Gastrocnemius medialis (tissue), 4 donors: ENCODE measurements at places on chromosomes 16 and 17. TPM values are rescaled to one million over a fixed set of nuclear protein-coding genes. Genes with fewer than 3 reads are reported as not detected.

DNA sequence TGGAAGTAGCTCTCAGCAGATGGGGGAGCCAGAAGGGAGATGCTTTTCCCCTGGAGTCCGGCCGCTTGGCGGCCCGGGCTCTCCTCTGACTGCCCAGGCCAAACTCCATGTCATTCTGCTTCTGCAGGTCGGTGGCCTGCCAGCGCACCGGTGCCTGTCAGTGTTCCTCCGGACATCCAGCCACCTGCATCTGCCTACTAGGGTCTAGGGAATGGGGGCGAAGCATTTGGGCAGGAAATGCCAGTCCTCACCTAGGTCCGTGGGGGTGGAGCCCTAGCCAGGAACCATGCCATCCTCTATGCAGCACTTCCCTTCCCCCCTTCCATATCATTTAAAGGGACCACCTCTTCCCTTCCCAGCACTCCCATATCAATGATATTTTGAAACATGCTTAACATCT is 34.2 kb downstream of the GJC1 start:
- H3K27me3 ChIP-seq, result no peaks in the 10 kb centered on the region
- H3K4me1 ChIP-seq, result peaks cover 12% of the 10 kb centered on the region
- H3K4me3 ChIP-seq, result no peak overlapping the region
- H3K27ac ChIP-seq, result peak overlapping the region; percentile 54

DNA sequence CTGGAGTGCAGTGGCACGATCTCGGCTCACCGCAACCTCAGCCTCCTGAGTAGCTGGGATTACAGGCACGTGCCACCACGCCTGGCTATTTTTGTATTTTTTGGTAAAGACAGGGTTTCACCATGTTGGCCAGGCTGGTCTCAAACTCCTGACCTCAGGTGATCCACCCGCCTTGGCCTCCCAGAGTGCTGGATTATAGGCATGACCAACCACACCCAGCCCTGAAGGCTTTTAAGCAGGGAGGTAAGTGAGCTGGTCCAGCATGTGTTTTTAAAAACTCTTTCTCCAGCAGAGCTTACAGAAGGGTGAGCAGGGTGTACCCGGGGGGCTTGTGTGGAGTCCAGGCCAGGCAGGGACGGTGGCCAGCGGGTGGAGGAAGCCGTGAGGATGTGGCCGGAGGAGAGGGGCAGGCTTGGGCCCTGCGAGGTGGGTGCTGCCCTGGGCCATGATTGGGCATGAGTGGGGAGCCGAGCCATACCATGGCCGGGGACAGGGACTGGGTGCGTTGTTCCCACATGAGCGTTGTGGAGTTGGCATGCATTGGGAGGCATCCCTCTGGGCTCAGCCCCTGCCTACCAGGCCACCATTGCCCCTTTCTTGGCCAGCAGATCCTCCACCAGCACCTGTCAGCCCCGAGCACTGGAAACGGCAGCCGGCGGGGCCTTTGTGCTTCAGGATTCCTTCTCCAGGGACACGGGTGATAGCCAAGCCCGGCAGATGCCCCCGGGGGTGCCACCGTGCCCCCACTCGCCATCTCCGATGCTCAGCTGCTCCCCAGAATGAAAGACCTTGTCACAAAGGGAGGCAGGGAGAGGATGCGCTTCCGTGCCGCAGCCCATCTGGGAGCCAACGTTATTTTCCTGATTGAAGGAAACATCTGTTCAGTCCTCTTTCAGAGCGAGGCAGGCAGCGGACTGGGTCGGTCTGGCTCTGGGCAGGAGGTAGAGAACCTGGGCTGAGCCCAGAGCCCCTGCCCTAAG is 64.5 kb downstream of the RAI1 start:
- H3K4me1 ChIP-seq, result no peaks in the 10 kb centered on the region
- no peaks in the 10 kb centered on the region for H3K36me3 ChIP-seq
- no peak overlapping the region for H3K27ac ChIP-seq
- DNase-seq, result no peak
- H3K27me3 ChIP-seq, result no peaks in the 10 kb centered on the region
- H3K4me3 ChIP-seq, result no peak overlapping the region

- peak; percentile 47 for DNase-seq
- no peaks in the 10 kb centered on the region for H3K27me3 ChIP-seq
- H3K27ac ChIP-seq, result peak overlapping the region; percentile 85
- H3K4me3 ChIP-seq, result peak overlapping the region; percentile 60
- H3K4me1 ChIP-seq, result peaks cover 27% of the 10 kb centered on the region
These were observed 157.4 kb upstream of the CHMP6 start for GRCh38 chr17:80833952-80834892.

- no peak for DNase-seq
- peak overlapping the region; percentile 86 for H3K27ac ChIP-seq
- H3K27me3 ChIP-seq, result peaks cover 18% of the 10 kb centered on the region
- H3K36me3 ChIP-seq, result no peaks in the 10 kb centered on the region
- H3K4me3 ChIP-seq, result no peak overlapping the region
- peaks cover 20% of the 10 kb centered on the region for H3K4me1 ChIP-seq
These were observed 1.1 kb upstream of the XYLT1 start for GRCh38 chr16:17471719-17472461.

DNA sequence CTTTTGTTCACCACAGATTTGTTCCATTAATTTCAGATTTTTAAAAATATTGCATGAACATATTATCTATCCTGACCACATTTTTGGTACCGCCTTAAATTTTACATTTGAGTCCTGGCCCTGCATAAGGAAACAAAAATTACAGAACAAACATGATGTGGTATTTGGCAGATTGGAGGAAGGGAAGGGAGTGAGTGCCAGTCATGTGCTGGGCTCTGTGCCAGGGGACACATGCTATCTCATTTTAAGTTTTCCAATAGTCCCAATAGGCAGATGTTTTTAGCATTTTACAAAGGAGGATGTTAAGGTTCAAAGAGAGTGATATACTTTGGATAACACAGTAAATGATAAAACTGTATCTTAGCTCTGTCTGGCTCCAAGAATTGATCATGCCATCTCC is 185.1 kb downstream of the CDK5R1 start:
- H3K36me3 ChIP-seq, result no peaks in the 10 kb centered on the region
- H3K27ac ChIP-seq, result no peak overlapping the region
- peak; percentile 30 for DNase-seq
- no peaks in the 10 kb centered on the region for H3K4me1 ChIP-seq
- no peaks in the 10 kb centered on the region for H3K27me3 ChIP-seq

GRCh38 chr16:27102701-27103575 is 36.2 kb downstream of the C16orf82 start:
- no peak overlapping the region for H3K4me3 ChIP-seq
- H3K36me3 ChIP-seq, result no peaks in the 10 kb centered on the region
- DNase-seq, result no peak
- H3K4me1 ChIP-seq, result no peaks in the 10 kb centered on the region

GRCh38 chr17:41544935-41545334 is 16.8 kb upstream of the KRT19 start:
- H3K27me3 ChIP-seq, result peaks cover 3% of the 10 kb centered on the region
- H3K4me3 ChIP-seq, result no peak overlapping the region
- H3K27ac ChIP-seq, result no peak overlapping the region
- H3K4me1 ChIP-seq, result peaks cover 13% of the 10 kb centered on the region
- no peaks in the 10 kb centered on the region for H3K36me3 ChIP-seq
- DNase-seq, result no peak

DNA sequence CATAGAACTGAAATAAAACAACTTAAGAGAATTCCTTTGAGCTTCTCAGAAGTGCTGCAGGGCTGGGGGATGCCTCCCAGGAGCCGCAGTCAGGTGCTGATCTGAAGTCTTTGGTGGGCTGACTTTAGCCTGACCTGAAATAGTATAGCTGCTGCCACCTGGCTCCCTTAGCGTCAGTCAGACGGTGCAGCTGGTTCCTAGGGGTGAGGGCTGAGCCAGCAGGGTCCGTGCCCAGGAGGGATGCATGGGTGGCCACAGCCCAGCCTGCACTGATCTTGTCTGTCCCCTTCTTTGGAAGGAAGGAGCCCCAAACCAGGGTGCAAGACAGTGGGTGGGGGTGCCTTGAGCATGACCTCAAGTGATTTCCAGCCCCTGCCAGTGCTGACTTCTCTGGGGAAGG is 11.5 kb downstream of the MAPT start:
- H3K36me3 ChIP-seq, result no peaks in the 10 kb centered on the region
- DNase-seq, result no peak
- H3K27ac ChIP-seq, result peak overlapping the region; percentile 90
- no peak overlapping the region for H3K4me3 ChIP-seq

DNA sequence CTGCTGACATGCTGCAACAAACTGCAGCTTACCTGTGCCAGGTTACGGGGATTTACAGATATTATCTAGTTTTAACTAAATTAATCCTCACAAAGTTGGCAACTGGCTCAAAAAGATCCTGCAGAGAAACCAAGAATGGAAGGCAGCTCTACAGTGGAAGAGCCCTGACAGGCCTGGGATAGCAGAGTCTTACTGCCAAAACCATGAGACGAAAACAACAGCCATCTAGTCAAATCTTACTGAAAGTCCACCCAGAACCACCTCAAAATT is 8.1 kb downstream of the USP36 start:
- no peaks in the 10 kb centered on the region for H3K27me3 ChIP-seq
- no peak overlapping the region for H3K27ac ChIP-seq
- no peak for DNase-seq
- H3K36me3 ChIP-seq, result peaks cover 89% of the 10 kb centered on the region
- no peak overlapping the region for H3K4me3 ChIP-seq
- H3K4me1 ChIP-seq, result no peaks in the 10 kb centered on the region

GRCh38 chr17:51169340-51169739 is 3.1 kb downstream of the NME2 start:
- DNase-seq, result no peak
- H3K27me3 ChIP-seq, result no peaks in the 10 kb centered on the region
- no peaks in the 10 kb centered on the region for H3K36me3 ChIP-seq
- no peak overlapping the region for H3K27ac ChIP-seq
- peaks cover 16% of the 10 kb centered on the region for H3K4me1 ChIP-seq

DNA sequence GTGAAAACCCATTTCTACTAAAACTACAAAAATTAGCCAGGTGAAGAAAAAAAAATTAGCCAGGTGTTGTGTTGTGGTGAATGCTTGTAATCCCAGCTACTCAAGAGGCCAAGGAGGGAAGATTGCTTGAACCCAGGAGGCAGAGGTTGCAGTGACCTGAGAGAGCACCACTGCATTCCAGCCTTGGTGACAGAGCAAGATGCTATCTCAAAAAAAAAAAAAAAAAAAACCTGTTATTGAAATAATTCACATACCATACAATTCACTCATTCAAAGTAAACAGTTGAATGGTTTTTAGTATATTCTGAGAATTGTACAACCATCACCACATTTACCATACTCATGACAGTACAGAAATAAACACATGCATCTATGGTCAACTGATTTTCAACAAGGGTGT is 31.0 kb downstream of the ZNRF1 start:
- no peak for DNase-seq
- H3K4me3 ChIP-seq, result no peak overlapping the region
- no peak overlapping the region for H3K27ac ChIP-seq
- peaks cover 14% of the 10 kb centered on the region for H3K4me1 ChIP-seq

- no peak for DNase-seq
- H3K4me3 ChIP-seq, result no peak overlapping the region
- peaks cover 67% of the 10 kb centered on the region for H3K36me3 ChIP-seq
- no peaks in the 10 kb centered on the region for H3K4me1 ChIP-seq
These were observed 10.5 kb downstream of the CDK5RAP3 start for GRCh38 chr17:47981462-47981861.

DNA sequence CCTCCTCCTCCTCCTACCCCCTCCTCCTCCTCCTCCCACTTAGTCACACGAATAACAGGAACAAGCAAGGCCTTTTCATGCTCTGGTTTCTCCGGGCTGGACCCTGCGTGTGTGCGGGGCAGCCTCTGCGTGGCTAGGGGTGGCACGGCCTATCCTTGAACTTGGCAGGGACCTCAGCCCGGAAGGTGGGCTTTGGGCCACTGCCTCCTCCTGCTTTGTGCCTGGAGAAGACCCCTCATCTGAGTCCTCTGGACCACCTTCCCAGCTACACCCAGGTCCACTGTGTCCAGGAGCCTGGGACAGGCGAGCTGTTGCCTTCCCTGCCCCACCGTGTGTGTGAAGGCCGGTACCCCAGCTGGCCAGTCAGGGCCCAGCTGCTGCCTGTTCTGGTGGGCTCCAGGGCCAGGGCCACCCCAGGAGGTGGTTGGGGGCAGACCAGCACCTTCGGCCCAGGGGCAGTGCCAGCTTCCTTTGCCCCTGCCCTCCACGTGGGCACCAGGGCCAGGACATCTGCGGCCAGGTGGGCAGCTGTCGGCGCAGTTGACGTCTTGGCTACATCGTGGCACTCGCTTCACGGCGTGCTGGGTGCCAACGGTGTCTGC is 35.4 kb downstream of the GINS2 start:
- H3K27me3 ChIP-seq, result no peaks in the 10 kb centered on the region
- no peak overlapping the region for H3K4me3 ChIP-seq
- no peaks in the 10 kb centered on the region for H3K36me3 ChIP-seq
- H3K4me1 ChIP-seq, result peaks cover 22% of the 10 kb centered on the region

GRCh38 chr16:79071424-79071823 is 529.1 kb downstream of the MAF start:
- no peak overlapping the region for H3K4me3 ChIP-seq
- no peaks in the 10 kb centered on the region for H3K36me3 ChIP-seq
- DNase-seq, result no peak
- H3K27me3 ChIP-seq, result no peaks in the 10 kb centered on the region

- H3K27me3 ChIP-seq, result peaks cover 21% of the 10 kb centered on the region
- H3K4me1 ChIP-seq, result peaks cover 33% of the 10 kb centered on the region
- no peak overlapping the region for H3K27ac ChIP-seq
- peak overlapping the region; percentile 47 for H3K4me3 ChIP-seq
- H3K36me3 ChIP-seq, result no peaks in the 10 kb centered on the region
- DNase-seq, result no peak
These were observed 4.2 kb upstream of the NTN3 start for GRCh38 chr16:2466667-2467527.

GRCh38 chr17:59513934-59514841 is 51.2 kb upstream of the DHX40 start:
- no peaks in the 10 kb centered on the region for H3K36me3 ChIP-seq
- peak; percentile 37 for DNase-seq
- H3K27ac ChIP-seq, result no peak overlapping the region

DNA sequence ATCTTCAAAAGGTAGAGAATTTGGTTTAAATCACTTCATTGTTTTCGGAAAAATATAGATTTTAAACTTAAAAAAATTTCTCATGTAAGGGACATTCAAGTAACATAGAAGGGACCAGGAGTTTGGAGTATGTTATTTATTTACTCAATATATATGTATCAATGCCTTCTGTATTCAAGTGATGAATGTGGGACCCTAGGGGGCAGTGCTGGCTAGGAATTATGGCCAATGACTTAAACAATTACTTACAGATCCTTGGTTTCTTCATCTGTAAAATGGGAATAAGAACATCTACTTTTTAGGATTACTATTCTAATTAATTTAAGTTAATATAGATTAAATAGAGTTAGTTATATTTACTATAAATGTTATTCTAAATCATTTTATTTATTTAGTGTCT is 886.3 kb upstream of the RBFOX1 start:
- H3K4me3 ChIP-seq, result no peak overlapping the region
- H3K36me3 ChIP-seq, result no peaks in the 10 kb centered on the region
- no peaks in the 10 kb centered on the region for H3K4me1 ChIP-seq
- H3K27ac ChIP-seq, result no peak overlapping the region
- H3K27me3 ChIP-seq, result no peaks in the 10 kb centered on the region
- DNase-seq, result no peak

GRCh38 chr16:35506898-35507194 is 2047.4 kb downstream of the TP53TG3F start:
- no peak overlapping the region for H3K27ac ChIP-seq
- DNase-seq, result no peak
- no peaks in the 10 kb centered on the region for H3K27me3 ChIP-seq

ITGB4 gene
- 20.2 TPM for total RNA-seq

HOXB1 gene
- not detected for total RNA-seq

HOXB5 gene
- total RNA-seq, result not detected

NTN1 gene
- total RNA-seq, result 4.1 TPM

FASN gene
- total RNA-seq, result 16.3 TPM

CD300LB gene
- total RNA-seq, result 0.16 TPM

TEX14 gene
- not detected for total RNA-seq

CCNF gene
- 3.6 TPM for total RNA-seq

PLD6 gene
- total RNA-seq, result 1.9 TPM

KRTAP4-9 gene
- not detected for total RNA-seq

C16orf92 gene
- not detected for total RNA-seq

MT1A gene
- total RNA-seq, result not detected

MCRIP1 gene
- total RNA-seq, result 8.3 TPM

FNDC8 gene
- not detected for total RNA-seq
